T-helper 2 cell (primary cell): ENCODE measurements at places on chromosomes 5 and 9.

DNA sequence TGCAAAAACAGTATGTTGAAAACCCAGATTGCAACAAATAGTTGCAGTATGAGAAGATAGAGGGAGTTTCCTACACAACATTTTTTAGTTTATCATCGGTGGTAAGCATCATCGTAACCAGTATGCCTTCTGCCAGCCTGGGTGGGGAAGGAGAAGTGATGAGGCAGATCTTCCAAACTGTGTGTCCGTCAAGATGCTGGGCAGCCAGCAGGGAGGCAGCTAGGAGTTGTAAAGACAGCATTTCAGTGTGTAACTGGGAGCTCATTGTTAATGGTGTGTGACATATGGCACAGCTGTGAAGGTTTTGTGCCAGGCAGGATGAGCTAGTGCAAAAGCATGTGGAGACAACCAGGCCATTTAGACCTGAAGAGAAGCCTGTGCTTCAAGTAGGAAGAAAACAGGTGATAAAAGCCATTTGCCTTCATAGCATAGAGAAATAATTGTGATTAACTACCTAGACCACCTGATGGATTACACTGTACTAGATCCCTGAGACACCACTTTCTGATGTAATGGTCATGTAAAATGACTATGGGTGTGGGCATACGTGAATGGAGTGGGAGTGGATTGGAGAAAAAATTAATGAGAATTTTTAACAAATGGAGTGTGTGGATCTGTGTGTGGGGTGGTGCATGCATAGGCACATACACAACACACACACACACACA lies 347.0 kb upstream of the ADAMTSL1 start:
- no peak for DNase-seq

- no peak for DNase-seq
These were observed 351.4 kb downstream of the PLK2 start for GRCh38 chr5:58108511-58108910.

DNA sequence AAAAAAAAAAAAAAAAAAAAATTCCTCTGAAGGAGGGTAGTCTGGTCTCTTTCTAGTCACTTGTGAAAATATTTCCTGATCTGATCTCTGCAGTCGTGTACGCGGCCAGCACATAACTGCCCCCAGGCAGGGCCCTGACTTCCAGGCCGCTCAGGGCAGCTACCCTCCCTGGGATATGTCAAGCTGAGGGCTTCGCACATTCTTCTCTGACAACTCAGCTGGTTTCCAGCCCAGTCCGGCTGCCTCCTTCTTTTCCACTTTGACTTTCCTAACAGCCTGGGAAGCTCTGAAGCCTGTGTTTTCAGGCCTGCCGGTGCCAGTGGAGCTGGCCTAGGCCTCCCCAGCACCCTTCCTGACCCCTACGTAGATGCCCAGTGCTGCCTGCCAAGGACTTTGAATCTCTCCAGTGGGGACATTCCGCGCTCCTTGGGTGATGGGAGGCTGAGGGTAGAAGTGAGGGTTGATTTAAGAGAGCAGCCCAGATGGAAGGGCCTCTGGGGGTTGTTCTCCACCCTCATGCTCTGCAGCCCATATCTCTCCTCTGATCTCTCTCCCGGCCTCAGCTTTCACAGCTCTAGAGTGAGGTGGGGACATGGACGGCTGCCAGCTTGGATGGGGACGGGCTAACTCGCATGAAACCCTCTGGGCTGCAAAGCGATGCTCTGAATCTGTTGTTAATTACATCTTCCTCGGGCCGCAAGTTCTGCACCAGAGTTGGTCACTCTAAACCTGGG lies 20.7 kb downstream of the COL5A1 start:
- DNase-seq = no peak

GRCh38 chr9:21607576-21607975 lies 125.5 kb upstream of the IFNE start:
- DNase-seq = no peak

DNA sequence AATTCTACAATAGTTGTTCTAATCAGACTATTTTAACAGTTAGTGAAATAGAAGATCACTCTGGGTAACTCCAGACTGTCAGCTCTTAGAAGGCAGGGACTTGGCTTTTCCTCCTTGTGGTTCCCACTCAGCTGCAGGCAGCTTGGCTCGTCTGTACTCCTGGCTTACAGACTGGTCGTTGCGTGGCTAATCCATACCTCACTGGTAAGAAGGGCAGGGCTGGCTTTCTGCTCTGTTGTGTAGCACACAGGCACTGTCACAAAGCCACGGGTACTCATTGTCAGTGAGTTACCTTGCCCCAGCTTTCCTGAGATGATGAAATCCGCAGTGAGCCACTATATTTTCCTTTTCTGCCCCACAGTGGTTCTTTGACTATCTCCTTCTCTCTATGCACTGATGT lies 1.8 kb upstream of the PRLR start:
- no peak for DNase-seq

- DNase-seq = no peak
These were observed 1.6 kb downstream of the FER start for GRCh38 chr5:108749128-108749861.

GRCh38 chr5:90050103-90050502 lies 359.5 kb downstream of the CETN3 start:
- DNase-seq = no peak

DNA sequence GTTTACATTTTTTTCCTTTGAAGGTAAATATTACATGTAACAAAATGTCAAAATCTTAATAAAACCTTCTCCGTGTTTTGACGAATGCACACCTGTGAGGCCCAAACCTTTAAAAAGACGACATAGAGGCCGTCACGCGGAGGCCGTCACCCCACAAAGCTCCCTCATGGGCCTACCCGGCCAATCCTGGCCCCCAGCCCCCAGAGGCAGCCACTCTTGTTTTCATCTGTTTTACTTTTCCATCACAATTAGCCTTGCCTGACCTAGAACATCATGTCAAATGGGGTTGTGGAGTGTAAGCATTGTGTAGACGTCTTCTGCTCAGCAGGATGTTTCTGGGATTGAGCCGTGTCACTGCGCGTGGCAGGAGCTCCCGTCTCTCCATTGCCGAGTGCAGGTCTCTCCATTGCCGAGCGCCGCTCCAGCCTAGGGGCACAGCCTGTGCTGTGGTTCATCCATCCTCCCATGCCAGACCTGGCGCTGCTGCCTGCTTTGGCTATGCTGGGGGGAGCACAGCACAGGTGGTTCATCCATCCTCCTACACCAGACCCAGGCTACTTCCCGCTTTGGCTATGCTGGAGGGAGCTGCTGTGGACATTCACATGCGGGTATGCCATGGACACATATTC lies 52.2 kb upstream of the IRX4 start:
- DNase-seq = no peak

- no peak for DNase-seq
These were observed 173.0 kb downstream of the OLFM1 start for GRCh38 chr9:135260221-135261180.

- no peak for DNase-seq
These were observed 64.6 kb downstream of the GABRB2 start for GRCh38 chr5:161481922-161482321.

DNA sequence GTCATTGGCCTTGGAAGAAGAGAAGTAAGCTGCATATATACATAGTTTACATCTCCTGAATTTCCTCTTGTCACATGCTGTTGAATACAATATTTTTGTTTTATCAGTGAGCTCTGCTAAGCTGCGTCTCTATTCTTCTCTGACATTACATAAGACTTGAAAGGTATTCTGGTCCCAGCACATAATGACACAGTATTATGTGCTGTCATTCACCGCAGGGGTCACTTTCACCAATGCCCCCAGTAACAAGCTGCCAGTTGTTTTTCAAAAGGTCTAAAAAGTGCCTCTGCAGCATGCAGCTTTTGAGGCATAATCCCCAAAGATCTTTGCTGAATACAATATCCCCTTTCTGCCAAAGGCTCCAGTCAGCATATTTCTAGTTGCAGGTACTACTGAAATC lies 349.0 kb upstream of the FAM174A start:
- DNase-seq = no peak

DNA sequence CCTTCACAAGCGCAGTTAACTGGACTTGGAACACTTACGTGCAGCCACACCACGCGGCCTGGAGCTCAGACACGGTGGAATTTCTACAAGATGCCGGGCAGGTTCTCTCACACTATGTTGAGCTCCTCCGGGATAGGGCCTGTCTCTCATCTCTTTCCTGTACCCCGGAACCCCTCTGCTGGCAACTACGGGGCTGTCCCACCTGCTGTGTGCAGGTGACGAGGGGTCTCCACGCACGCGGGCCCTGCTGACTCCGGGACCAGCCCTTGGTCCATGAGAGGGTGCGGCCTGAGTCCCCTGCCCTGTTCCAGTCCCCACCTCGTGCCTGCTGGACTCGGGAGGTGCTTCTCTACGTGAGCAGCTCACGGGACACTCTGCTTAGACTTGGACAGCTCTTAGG lies 40.1 kb downstream of the SLC6A3 start:
- no peak for DNase-seq

DNA sequence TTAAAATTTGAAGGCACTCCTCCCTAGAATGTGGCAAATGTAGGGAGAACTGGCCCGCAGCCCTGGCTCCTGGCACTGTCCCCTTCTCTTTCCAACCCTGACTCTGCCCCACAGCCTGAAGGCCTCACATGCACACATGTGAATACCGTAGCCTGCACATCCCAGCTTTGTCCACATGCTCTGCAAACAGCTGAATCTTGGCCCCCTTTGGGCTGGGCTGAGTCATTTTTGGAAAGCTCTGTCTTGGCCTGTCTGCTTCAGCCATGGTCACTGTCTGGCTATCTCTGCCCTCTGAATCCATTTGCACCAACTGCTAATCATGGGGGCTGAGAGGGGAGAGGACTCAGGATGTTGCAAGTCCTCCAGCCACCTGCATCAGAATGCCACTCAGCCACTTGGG lies 22.1 kb upstream of the GALNT10 start:
- no peak for DNase-seq

GRCh38 chr5:139648205-139649081 lies at the start of gene CXXC5:
Gene CXXC5, plus strand, starts transcription at chr5:139648349. Its CDS starts 32,175 bp downstream, at chr5:139680524.
- no peak for DNase-seq

DNA sequence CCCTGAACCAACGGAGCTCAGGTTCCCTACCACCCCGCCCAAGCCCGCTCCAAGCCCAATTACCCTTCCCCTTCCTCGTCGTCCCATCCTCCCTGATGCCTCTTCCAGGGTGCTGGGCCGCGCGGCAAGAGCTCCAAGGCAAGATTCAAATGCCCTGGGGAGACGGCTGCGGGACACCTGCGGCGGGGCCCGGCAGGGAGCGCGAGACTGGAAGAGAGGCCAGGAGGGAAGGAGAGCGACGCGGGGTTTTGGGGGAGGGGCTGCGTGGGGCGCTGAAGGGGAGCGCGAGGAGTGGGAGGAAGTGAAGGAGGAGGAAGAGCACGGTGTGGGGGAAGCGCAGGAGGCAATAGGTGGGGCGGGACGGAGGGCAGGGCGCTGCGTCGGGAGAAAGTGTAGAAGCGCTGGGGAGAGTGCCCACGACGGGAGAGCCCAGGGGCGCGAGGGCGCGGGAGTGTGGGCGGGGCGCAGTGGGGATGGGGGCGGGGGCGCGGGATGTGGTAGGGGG lies 975 bp upstream of the NXNL2 start:
- no peak for DNase-seq

DNA sequence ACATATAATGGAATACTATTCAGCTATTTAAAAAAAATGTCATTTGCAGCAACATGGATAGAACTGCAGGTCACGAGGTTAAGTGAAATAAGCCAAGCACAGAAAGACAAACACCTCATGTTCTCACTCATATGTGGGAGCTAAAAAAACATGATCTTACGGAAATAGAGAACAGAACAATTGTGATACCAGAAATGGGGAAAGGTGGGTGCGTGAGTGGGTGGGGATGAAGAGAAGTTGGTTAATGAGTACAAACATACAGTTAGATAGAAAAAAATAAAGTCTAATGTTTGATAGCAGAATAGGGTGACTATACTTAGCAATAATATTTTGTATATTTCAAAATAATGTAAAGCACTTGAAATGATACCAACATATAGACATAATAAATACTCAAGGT lies 38.7 kb downstream of the FAM114A2 start:
- no peak for DNase-seq

- DNase-seq = no peak
These were observed 272.7 kb downstream of the MLLT3 start for GRCh38 chr9:20349568-20349967.

GRCh38 chr5:167671176-167671575 lies 620.3 kb upstream of the WWC1 start:
- no peak for DNase-seq

GRCh38 chr5:54757541-54757940 lies 227.9 kb downstream of the ESM1 start:
- DNase-seq = no peak

GRCh38 chr5:133769842-133770241 lies 157.5 kb upstream of the FSTL4 start:
- no peak for DNase-seq

GRCh38 chr5:41735213-41735612 lies 135.0 kb downstream of the OXCT1 start:
- DNase-seq = peak; percentile 9

- no peak for DNase-seq
These were observed 82.9 kb upstream of the RUFY1 start for GRCh38 chr5:179467441-179467840.

- DNase-seq = no peak
These were observed 67.0 kb downstream of the ZNF366 start for GRCh38 chr5:72440207-72440638.

- DNase-seq = no peak
These were observed 47.9 kb downstream of the NDUFAF2 start for GRCh38 chr5:60992871-60993270.

DNA sequence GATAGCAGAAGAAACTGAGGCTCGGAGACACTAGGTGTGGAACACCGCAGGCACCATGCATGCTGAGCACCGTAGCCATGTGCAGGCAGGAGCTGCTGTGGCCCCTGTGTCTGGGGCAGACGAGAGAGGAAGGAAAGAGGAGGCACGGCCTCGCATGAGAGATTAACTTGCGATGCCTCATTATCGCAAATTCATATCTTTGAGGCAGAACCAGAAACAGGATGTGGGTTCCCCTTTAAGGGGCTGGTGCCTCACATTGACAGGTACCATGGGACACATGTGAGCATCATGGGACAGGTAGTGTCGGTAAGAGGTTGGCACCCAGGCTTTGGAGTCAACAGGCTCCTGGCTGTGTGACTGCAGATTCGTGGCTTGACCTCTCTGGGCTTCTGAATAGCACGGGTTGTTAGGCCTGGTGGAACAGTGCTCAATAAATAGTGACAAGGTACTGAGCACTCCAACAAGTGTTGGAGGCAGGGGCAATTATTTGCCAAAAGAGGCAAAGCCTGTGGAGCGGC lies 40.8 kb downstream of the NAIF1 start:
- peak; percentile 57 for DNase-seq

DNA sequence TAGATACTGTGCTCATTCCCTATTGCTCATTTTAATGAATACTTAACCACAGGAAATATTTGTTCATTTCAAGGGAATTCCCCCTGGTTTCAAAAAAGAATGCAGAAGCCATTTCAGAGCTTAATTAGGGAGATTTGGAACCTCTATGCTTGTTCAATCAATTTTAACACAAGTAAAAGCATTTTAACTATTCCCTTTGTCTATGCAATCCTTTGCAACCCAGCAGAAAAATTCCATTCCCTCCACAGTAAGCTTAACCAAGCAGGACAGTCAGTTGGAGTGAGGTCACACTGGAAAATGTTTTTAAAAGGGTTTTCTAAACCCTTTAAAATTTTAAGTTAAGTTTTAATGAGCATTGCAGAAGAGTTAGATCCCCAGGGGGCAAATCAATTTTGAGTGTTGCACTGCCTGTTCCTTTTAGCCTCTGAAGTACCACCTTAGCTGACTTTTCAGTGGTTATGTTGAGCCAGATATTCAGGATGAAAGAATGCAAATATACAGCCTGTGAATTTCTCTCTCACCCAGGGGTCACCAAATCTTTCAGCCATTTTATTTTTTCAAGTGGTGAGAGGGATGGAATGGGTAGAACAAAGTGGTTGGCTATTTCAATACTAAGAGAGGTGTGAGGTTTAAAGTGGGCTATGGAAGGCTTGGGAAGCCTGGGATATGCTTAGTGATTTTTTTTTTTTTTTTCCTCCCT lies 356.2 kb upstream of the NUDT12 start:
- no peak for DNase-seq
